Fibroblast of lung (primary cell): ENCODE measurements at places on chromosomes 7 and 10. TPM values are rescaled to one million over a fixed set of nuclear protein-coding genes. Genes with fewer than 3 reads are reported as not detected.

DNA sequence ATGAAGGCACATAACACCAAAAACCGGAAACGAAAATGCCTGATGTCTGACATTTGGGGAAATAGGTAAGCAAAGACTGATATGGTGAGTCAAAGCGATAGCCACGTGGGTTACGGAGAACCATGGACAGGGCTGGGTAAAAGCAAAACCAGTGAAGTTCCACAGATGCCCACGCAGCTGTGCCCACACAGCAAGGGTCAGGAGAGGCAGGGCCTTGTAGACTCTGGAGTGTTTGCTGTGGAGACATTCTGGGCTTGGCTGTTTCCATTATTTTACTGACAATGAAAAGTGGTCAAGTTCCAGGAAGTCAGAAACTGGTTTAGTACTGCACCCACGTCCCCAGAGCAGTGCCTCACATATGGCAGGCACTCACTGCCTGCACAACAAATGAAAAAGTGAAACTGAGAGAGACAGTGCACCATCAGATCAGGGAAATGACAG is 148.7 kb downstream of the ZMYND11 start:
- DNase-seq: no peak

- no peak for DNase-seq
These were observed 589.0 kb downstream of the SUGCT start for GRCh38 chr7:40723829-40724228.

GRCh38 chr10:1382711-1383110 is 326.5 kb downstream of the WDR37 start:
- DNase-seq: no peak

Gene STEAP2
- 11.4 and 16.5 TPM in 2 replicates for polyA plus RNA-seq

Gene GCK
- polyA plus RNA-seq: 0.14 and 0.18 TPM in 2 replicates

DNA sequence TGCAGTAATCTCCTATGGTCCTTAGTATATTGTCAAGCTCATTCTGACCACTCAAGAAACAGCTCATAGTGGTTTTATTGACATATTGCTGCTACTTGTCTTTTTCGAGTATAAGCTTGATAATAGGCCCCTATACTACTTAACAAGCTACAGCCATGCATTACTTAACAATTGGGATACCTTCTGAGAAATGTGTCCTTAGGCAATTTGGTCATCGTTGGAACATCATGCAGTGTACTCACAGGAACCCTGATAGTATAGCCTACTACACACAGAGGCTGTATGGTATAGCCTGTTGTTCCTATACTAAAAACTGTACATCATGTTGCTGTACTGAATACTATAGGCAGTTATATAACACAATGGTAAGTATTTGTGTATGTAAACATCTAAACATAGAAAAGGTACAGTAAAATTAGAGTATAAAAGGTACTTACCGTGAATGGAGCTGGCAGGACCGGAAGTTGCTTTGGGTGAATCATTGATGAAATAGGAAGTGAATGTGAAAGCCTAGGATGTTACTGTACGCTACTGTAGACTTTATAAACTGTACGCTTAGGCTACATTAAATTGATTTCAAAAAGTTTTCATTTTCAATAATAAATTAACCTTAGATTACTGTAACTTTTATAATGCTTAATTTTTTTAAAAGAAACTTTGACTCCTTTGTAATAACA is 160.9 kb downstream of the LRRC4 start:
- DNase-seq: no peak

DNA sequence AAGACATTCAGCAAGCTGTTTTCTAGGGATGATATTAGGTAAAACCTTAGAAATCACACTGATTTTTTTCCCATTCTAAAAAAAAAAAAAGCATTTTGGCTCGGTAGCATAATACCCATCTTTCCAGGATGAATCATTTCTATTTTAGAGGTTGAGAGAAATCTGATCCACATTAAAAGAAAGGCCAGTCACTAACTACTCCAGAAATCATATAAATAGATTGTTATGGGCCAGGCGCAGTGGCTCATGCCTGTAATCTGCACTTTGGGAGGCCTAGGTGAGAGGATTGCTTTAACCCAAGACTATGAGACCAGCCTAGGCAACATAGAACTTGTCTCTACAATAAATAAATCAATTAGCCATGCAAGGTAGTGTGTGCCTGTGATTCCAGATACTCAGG is 164.3 kb downstream of the BAMBI start:
- DNase-seq: peak; percentile 67

DNA sequence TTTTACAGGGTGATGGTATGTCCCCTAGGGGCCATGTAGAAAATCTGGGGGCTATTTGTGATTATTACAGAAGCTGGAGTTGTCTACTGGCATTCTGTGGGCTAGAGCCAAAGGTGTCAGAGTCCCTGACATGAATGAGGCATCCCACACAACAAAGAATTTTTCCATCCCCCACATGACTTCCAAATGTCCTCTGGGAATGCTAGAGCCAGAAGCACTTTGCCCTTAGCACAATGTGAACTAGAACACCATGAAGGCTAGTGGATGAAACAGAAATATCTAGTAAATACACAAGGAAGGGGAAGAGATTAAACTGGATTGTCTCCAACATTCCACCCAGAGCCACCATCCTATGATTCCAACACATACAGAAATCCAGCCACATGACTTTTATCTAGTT is 46.9 kb downstream of the FAM13C start:
- no peak for DNase-seq

Gene MUC12
- 0.95 and 1.6 TPM in 2 replicates for polyA plus RNA-seq

Gene IQUB
- polyA plus RNA-seq: 0.03 and 0.09 TPM in 2 replicates

Gene CHAT
- not detected in 2 replicates for polyA plus RNA-seq

Gene ACBD7
- 0.42 and 1.3 TPM in 2 replicates for polyA plus RNA-seq

GRCh38 chr7:38122501-38122900 is 55.5 kb upstream of the STARD3NL start:
- DNase-seq: no peak

DNA sequence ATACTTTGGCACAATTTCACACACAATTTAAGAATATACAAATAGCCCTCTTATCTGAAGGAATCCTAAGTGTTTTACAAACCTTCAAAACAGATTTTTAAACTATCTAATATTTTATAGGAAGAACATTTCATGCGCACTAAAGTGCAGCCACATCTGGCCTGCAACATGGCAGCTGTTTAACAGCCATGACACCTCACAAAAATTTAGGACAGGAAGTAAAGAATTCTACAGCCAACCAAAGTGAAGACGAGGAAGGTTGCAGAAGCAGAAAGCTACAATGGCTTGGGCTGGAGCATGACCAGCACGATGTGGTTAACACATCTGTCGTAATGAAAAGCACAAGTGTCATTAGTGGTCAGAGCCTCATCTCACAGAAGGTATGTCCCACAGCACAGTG is 238.1 kb downstream of the HPSE2 start:
- no peak for DNase-seq

DNA sequence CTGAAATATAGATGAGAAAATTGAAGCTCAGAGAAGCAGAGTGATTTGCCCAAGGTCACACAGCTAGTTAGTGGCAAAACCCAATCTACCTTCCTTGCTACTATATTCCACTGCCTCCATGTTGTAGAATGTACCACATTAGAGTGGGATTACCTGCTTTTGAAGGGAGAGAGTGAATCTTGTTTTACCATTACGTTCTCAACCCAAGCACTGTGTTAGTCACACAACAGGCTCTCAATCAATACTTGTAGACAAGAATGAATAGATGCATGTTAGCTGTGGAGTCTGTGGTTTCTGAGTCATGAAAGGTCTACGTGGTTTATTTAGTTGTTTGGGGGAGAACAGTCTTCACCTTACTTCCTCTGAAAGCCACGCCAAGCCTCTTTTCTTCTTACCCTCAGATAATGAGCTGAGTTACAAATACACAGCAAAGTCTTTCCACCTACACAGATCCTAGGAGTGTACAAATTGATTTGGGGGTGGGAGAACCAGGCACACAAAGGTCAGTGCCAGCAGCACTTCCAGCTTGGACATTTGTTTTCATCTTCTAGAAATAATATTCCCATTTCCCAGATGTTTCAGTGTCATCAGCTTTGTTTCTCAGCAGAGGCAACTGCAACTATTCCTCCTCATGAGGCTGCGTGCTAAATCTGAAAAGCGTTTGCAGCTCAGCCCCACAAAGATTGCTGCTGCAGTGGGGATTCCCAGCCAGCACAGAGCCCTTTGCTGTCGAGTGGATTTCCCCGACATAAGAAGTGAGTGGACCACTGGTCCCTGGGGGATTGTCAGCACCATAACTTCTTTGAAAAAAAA is 71.5 kb upstream of the ADO start:
- DNase-seq: peak; percentile 96

- DNase-seq: no peak
These were observed 47.1 kb upstream of the GAD2 start for GRCh38 chr10:26169466-26169865.

- no peak for DNase-seq
These were observed 572.0 kb downstream of the PTPRN2 start for GRCh38 chr7:158015403-158016179.

DNA sequence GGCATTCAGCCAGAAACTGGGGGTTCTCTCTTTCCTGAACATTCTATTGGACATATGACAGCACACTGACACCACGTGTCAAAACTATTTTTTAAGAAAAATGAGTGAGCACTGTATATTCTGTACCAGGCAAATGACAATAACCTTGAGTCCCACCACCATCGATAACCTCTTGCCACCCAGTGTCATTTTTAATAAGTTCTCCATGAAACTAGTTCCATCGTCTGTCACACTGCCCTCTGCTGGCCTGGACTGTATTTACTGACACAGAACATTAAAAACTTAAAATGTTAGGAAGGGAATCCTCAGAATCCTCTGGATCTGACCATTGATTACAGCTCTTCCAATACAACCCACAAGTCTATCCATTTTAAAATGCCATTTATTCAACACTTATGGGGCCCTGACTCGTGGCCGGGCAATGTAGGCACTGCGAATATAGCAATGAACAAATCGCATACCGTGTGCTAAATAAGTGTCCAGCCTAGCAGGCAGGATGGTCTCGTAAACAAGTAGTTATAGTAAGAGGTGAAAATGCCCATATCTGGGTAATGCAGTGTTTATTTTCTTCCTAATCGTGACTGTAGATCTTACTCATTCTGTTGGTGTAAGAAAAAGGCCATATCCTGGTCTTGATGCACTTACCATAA is 35.9 kb upstream of the CACNB2 start:
- peak; percentile 21 for DNase-seq

Gene ZNF239
- polyA plus RNA-seq: 3.8 and 5.4 TPM in 2 replicates

Gene CASP7
- polyA plus RNA-seq: 22.4 and 27.0 TPM in 2 replicates

DNA sequence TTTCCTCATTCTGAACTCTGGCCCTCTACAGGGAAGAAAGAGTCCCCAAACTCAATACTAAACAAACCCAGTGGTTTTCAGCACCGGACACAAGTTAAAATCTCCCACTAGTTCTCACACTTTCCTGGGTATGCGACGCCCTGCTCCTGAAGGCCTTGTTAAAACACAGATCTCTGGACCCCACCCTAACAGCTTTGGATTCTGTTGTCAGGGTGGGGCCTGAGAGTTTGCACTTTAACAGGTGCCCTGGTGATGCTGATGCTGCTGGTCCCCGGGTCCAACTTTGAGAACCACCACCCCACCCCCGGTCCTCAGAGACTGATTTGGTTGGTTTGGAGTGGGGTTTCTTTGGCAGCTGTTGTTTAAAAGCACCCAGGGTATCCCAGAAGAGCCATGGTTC is 61.6 kb downstream of the CHST3 start:
- DNase-seq: no peak

GRCh38 chr7:103821092-103821491 is 168.4 kb downstream of the RELN start:
- DNase-seq: no peak

- DNase-seq: no peak
These were observed 9.3 kb upstream of the TNS3 start for GRCh38 chr7:47591089-47591654.

Gene SRRM3
- polyA plus RNA-seq: 0.40 and 1.2 TPM in 2 replicates

Gene ZNF398
- polyA plus RNA-seq: 6.7 TPM in 2 replicates

- peak; percentile 79 for DNase-seq
These were observed 23.6 kb downstream of the PIP4K2A start for GRCh38 chr10:22690614-22691431.

GRCh38 chr7:3494947-3495346 is 193.9 kb downstream of the SDK1 start:
- no peak for DNase-seq

Gene TRPV6
- polyA plus RNA-seq: not detected in 2 replicates

DNA sequence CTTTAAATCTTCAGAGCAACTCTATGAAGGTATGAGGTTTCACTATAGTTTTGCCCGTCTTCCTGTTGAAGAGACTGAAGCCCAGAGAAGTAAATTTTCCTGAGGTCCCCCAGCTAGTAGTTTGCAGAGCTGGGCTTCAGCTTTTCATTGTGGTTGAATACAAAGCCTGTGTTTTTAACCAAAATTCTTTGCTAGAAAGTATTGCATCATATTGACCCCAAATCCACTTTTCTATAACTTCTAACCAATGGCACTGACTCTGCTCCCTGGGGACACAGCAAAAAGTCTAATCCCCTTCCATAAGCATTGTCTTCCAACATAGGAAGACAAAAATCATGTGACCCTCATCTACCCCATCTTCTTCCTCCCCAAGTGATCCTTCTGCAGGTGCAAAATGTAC is 93.0 kb downstream of the KCNMA1 start:
- peak; percentile 33 for DNase-seq

Gene TRIL
- 0.10 and 0.14 TPM in 2 replicates for polyA plus RNA-seq

DNA sequence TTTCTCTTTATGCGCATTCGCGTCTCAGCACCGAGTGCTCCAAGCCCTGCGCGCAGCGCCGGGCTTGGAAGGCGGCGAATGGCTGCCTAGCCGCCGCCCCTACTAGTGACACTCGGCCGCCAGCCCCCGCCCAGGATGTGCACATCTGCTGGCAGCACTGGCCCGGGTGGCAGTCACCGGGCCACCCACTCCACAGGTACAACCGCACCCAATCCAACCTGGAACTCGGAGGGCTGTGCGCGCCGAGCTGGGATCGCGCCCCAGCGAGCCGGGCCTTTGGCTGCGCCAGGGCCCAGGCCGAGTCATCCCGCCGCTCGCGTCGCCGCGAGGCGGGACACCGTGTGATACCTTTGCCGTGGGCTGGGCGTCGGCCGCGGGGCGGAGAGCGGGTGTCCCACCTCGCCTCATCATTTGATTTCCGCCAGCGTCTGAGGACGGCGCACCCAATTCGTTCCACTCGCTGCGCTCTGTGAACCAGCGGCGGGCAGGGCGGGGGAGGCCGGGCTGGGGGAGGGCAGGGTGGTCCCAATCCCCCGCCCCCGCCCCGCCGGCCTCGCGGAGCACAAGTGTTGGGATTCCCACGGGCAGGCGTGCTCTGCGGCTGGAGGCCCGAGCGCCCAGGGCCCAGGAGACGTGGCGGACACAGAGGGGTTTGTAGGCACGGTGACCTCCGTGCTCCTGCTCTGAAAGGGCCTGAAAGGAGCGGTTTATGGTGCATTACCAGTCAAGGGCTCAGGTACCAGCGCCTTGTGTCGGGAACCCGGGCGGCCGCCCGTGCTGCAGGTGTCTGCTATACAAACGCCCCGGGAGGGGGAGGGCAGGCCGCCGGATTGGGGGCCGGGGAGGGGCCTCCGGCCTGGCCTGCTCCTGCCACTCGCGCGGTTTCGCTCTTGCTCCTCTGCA is 17.8 kb upstream of the PTF1A start:
- DNase-seq: no peak

DNA sequence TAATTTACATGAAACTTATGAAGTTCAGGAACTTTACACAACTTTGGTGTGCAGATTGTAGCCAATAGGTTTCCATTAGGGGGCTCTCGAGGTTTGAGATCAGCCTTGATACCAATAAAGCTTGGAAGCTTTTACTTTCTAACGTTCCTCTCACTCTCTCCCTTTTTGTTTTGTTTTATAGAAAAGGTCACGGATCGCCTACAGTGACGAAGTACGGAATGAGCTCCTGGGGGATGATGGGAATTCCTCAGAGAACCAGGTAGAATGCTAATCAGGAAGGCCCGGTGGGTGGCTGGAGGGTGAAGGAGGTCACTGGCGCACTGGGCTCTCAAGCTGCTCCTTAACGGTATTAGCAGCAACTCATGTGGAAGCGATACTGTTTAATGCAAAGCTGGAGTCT is 79.9 kb downstream of the VTI1A start:
- DNase-seq: no peak

- DNase-seq: peak; percentile 78
These were observed 169.3 kb downstream of the SH3PXD2A start for GRCh38 chr10:103685880-103686669.
